ENCODE measurements at places on chromosomes 6 and 20. TPM values are rescaled to one million over a fixed set of nuclear protein-coding genes. Genes with fewer than 3 reads are reported as not detected.

The SPATS1 gene
- total RNA-seq, result not detected

The NKAIN2 gene
- not detected for total RNA-seq

- DNase-seq, result no peak
- no peaks in the 10 kb centered on the region for H3K27me3 ChIP-seq
- H3K27ac ChIP-seq, result no peak overlapping the region
- no peaks in the 10 kb centered on the region for H3K36me3 ChIP-seq
- H3K4me1 ChIP-seq, result no peaks in the 10 kb centered on the region
Measured at GRCh38 chr6:68651011-68651985, 16.2 kb downstream of the ADGRB3 start.

The IL17F gene
- total RNA-seq, result not detected

The VARS1 gene
- 53.2 TPM for total RNA-seq

DNA sequence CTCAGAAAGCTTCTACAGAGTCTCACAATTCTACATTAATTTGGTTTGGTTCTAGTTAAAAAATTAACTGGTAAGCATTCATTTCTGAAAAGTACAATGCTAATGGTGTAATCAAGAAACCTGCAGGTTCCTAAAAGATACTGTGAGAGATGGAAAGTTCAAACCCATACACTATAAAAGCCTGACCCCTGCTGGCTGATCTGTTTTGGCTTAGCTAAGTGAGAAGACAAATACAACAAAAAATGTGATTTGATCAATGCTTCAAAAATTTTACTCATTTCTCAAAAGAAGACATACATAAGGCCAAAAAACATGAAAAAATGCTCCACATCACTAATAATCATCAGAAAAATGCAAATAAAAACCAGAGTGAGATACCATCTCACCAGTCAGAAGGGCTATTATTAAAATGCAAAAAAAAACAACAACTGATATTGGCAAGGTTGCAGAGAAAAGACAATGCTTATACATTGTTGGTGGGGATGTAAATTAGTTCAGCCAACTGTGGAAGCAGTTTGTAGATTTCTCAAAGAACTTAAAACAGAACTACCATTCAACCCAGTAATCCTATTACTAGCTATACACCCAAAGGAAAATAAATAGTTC, 102.8 kb downstream of the MOXD1 start:
- no peak overlapping the region for H3K27ac ChIP-seq
- no peaks in the 10 kb centered on the region for H3K36me3 ChIP-seq
- no peak overlapping the region for H3K4me3 ChIP-seq
- no peaks in the 10 kb centered on the region for H3K4me1 ChIP-seq
- no peak for DNase-seq

GRCh38 chr6:43800746-43801494, 30.9 kb downstream of the VEGFA start:
- H3K4me3 ChIP-seq, result no peak overlapping the region
- no peaks in the 10 kb centered on the region for H3K27me3 ChIP-seq
- DNase-seq, result no peak

GRCh38 chr20:55229451-55229850, 754.1 kb downstream of the DOK5 start:
- no peaks in the 10 kb centered on the region for H3K27me3 ChIP-seq
- no peak for DNase-seq
- H3K27ac ChIP-seq, result no peak overlapping the region
- H3K4me3 ChIP-seq, result no peak overlapping the region

The IRF4 gene
- 2.9 TPM for total RNA-seq

The POPDC3 gene
- total RNA-seq, result not detected

- no peak for DNase-seq
- H3K4me3 ChIP-seq, result no peak overlapping the region
- no peaks in the 10 kb centered on the region for H3K27me3 ChIP-seq
- no peaks in the 10 kb centered on the region for H3K4me1 ChIP-seq
- H3K36me3 ChIP-seq, result no peaks in the 10 kb centered on the region
Measured at GRCh38 chr20:16167423-16168130, 405.7 kb downstream of the KIF16B start.

The THBD gene
- 50.4 TPM for total RNA-seq

DNA sequence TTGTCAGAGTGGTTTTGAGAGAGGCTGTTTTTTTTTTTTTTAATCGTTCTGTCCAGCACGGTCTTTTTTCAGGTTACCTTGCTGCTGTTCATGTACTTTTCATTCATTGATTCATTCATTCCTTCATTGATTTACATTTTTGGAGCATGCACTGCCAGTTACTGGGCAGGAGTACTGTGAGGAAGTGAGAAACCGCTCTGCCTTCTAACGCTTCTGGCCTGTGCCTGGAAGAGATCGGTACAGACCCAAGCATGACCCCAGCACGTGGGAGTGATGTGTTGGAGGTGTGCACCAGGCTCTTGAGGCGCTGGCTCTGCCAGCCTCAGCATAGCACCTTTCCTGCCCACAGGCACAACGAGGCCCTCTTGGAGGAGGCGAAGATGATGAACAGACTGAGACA, 9.1 kb downstream of the RIPK1 start:
- H3K36me3 ChIP-seq, result peaks cover 26% of the 10 kb centered on the region
- H3K27ac ChIP-seq, result no peak overlapping the region
- H3K27me3 ChIP-seq, result no peaks in the 10 kb centered on the region
- H3K4me3 ChIP-seq, result no peak overlapping the region
